ENCODE measurements at places on chromosomes 5 and 9. TPM values are rescaled to one million over a fixed set of nuclear protein-coding genes. Genes with fewer than 3 reads are reported as not detected.

DNA sequence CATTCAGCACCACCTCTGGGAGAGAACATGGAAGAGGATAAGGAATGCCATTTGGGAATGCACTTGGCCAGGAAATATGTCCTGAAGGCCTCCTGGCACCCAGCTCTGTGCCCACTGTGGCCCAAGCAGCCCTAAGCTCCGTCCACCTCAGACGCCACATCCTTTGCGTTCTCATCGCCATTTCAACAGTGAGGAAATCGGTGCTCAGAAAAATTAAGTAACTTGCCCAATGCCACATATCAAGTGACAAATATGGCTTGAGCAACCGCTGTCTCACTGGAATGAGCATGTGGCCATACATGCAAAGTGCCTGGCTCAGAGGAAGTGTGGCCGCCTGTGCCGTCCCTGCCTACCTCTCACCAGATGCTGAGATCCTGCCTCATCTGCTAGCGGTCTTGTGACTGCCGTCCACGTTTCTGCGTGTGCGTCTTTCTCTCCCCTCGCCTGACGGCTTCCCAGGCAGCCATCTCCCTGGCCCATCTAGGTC, 984 bp upstream of the DOK3 start:
- no peak for DNase-seq

GRCh38 chr5:155461304-155461703, 447.7 kb downstream of the KIF4B start:
- DNase-seq, result no peak

DNA sequence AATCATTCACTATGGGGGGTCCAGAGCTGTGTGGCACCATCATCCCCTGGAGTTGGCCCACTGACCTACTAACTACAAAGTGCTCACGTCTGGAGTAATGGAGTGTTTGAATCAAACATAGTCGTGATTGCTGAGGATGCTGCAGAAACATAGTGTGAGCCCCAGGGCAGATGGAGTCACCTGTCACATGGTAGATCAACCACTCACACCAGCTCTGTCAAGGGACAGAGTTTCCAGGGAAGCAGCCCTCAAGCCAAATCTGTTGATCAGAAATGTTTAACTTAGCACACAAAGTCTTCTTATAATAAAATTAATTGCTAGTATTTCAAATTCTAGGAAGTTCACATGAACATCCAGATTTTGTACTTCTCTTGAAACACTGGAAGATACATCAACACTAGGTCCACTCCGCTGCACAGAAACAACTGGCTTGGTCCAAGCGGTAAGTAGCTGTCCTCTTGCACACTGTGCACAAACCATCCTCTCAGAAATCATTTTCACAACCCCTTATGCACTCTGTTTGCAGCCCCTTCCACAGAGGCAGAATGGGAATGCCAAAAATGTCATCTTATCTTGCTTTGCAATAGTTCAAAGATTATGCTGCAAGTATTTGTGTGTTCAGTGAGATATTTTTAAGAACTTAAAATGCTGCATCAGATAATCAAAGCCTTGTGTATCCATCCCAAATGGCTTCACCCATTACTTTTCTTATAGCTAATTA, 191.0 kb downstream of the EPB41L4A start:
- no peak for DNase-seq

- DNase-seq, result no peak
Measured at GRCh38 chr5:85132269-85132668, 747.6 kb upstream of the EDIL3 start.

- no peak for DNase-seq
Measured at GRCh38 chr5:146770980-146771379, 107.6 kb downstream of the PPP2R2B start.

GRCh38 chr9:76414661-76415060, 20.4 kb upstream of the RFK start:
- DNase-seq, result no peak

GRCh38 chr9:109276469-109277440, 44.1 kb downstream of the EPB41L4B start:
- DNase-seq, result no peak

- DNase-seq, result no peak
Measured at GRCh38 chr5:8845296-8845695, 700.6 kb downstream of the SEMA5A start.

DNA sequence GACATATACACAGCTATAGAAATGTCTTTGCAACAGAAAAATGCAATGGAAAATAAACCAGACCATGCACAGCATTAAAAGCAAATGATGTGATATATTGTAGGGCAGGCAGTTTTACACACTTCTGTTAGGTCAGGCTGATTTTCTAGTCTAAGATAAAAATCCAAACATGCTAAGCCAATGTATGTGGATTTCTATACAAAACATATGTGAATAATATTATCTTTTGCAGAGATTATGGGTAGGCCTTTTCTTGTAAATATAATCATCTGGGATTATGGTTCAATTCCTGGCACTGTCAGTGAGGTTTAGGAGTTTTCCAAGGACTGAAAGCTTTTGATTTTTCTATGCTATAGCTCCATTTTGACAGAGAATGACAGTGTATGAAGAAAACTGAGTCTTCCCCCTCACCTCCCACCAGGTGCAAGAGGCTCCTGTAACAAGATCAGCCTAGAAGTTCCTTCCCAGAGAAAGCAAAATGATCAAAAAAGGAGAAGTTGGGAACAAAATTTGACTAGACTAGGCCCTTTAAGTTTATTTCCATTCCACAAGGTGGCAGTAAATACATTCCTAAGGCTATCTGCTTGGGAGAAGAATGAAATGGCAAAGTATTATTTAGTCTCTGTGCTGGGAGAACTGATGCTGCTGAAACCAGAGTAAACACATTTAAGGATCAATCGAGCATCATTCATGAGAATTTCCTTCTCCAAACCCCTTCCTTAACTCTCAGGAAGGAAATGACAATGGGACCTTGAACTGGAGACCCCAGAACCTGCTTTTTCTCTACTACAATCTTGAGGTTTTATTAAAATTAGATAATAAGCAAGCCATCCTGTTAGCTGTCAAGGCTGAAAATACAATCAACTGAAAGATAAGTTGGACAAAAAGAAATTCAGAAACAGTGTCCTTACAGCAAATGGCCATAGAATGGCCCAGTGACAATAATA, 133.0 kb upstream of the TUT7 start:
- no peak for DNase-seq

DNA sequence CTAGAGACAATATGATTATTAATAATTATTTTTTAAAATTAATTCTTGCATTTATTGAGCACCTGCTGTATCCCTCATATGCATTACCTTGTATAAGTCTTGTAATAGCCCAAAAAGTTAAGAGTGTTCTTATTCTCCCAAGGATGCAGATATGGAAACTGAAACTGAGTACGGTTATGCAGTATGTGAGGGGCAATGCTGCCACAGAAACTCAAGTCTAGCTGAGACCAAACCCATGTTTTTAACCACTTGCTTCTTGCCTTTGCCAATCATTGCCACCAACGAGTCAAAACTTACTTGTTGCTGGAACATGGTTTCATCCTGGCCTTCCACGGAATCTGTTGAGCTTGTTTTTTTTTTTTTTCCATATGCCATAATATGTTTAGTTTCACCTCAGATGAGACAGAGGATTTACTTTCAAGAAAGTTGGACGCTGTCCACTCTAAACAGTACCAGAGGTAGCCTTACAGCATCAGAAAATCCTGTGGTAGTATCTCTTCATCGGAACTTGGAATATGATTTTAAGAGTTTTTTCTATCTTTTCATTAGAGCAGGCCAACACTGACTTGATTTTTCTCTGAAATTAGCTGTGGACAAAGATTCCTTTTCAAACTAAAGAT, 27.9 kb downstream of the DOCK8 start:
- DNase-seq, result no peak

GRCh38 chr9:37229882-37230482, 109.6 kb downstream of the ZCCHC7 start:
- no peak for DNase-seq

DNA sequence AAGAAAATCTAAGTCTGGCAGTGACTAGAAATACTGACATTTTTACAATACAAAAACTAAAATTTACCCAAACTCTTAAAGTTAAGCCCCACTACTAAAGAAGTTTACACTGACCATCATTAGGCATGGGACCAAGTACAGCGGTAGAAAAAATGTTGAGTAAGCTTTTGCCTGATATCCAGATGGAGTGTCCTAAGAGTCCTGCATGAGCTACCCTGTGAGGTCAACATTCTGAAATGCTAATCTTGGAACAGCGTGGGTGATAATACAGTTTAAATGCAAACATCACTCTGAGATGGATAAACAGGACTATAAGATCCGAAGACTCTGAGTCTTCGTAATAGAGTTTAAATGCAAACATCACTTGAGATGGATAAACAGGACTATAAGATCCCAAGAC, 189.7 kb downstream of the DCP2 start:
- DNase-seq, result no peak

GRCh38 chr9:134505032-134505431, 136.6 kb upstream of the COL5A1 start:
- no peak for DNase-seq

GRCh38 chr9:100087218-100087617, 11.6 kb downstream of the ERP44 start:
- no peak for DNase-seq

DNA sequence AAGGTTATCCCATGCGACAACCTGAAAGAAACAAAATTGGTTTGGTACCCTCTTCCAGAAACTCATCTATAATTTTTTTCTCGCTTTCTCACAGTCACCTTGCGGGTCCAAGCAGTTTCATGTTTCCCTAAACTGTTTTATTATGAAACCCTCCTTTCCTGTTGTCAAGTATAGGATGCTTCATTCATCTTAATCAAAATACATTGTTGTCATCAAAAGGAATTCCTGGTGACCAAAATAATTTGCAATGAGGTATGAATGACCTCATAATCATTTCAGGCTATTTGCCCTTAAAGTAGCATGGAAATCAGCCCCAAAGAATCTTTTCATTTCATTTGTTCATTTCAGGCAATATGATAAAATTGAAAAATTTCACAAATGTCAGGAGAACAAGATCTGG, 503.0 kb downstream of the SPATA31D1 start:
- no peak for DNase-seq

- DNase-seq, result no peak
Measured at GRCh38 chr5:111585946-111586345, 73.6 kb upstream of the STARD4 start.

The CNTNAP3B gene
- total RNA-seq, result 6.1 TPM

The PTPN3 gene
- total RNA-seq, result 30.3 TPM

The CER1 gene
- not detected for total RNA-seq

The MYO10 gene
- 4.8 TPM for total RNA-seq

The SEMA5A gene
- 4.9 TPM for total RNA-seq

The ADGRV1 gene
- total RNA-seq, result 11.0 TPM

The TLX3 gene
- total RNA-seq, result not detected

The PCDHGB6 gene
- total RNA-seq, result 1.4 TPM

The LVRN gene
- 0.17 TPM for total RNA-seq

The IL11RA gene
- 14.8 TPM for total RNA-seq

The HDHD3 gene
- total RNA-seq, result 61.2 TPM

The SLC46A2 gene
- total RNA-seq, result not detected

The F12 gene
- total RNA-seq, result 256 TPM

The TAF1L gene
- not detected for total RNA-seq
